ENCODE measurements at places on chromosomes 4 and X.

- no peak for DNase-seq
These were observed 30.1 kb upstream of the AFF2 start for GRCh38 chrX:148470324-148470723.

GRCh38 chr4:84381759-84382158, 117.3 kb downstream of the NKX6-1 start:
- DNase-seq, result no peak

DNA sequence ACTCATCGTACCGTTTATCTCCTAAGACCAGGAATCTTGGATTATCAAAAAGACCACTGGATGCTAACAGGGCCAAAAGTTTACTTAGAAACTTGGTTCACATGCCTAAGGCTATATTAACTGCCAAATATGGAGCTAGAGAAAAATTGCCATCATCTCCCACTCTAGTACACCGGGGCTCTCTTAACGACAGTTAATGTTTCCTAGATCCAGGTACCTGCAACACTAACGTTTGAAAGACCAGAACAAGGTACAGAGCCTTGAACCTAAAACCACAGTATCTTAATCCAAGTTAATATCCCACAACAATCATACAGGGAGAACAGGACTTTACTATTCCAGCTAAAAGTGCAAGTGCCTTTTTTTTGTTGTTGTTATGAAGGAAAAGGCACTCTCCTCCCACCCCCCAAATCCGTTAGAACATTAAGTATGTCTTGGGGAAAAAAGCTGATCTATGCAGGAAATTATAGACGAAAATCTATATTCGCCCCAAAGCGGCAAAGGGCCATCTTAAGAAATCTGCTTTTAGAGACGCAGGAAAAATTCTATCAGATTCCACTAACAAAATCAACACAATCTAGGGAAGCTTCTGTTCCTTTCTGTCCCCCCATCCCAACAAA, 1.3 kb downstream of the G3BP2 start:
- DNase-seq, result no peak

DNA sequence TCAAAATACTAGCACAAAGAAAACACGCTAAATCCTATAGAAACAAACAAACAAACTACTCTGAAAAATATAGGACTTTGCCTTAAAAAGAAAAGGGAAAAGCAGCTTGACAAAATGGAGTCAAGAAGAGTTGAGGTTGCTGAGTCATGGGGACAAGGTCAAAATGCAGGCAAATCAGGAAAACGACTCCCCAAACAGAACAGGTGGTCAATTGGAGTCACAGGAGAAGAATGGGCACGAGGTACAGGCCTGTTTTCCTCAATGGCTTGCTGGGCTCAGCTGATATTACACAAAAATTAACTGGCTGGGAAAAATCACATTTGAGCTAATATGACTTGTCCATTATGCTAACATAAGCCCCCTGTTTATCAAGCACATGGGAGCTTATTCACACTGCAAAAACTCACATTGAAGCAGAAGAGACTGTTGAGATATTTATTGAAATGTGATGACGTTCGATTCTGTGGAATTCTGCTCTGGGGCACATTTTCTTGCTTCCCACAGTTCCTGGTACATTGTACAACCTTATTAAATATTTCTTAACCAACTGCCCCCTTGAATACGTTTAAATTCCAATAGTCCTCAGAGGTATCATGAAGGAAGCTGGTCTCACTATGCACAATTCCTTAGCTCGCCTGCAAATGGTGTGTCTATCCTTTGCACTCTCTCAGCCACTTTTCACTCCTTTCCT, 1622.1 kb downstream of the STIM2 start:
- no peak for DNase-seq

DNA sequence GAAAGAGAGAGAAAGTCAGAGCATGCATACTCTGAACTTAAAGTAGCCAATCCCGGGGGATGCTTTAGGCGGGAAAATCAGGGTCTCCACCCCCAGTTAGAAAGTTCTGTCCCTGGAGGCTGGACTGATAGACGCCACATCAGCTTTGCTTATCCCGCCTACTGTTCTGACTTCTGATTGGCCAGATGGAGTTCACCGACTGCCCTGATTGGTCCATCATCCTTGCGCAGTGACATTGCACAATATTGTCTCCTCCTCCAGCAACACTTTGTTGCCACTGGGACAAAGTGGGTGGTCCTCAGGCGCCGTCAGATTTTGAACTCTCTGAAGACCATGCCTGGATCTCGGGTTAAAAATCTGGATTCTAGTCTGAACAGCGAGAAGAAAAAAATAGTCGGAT, 50.3 kb downstream of the SSX3 start:
- DNase-seq, result no peak

DNA sequence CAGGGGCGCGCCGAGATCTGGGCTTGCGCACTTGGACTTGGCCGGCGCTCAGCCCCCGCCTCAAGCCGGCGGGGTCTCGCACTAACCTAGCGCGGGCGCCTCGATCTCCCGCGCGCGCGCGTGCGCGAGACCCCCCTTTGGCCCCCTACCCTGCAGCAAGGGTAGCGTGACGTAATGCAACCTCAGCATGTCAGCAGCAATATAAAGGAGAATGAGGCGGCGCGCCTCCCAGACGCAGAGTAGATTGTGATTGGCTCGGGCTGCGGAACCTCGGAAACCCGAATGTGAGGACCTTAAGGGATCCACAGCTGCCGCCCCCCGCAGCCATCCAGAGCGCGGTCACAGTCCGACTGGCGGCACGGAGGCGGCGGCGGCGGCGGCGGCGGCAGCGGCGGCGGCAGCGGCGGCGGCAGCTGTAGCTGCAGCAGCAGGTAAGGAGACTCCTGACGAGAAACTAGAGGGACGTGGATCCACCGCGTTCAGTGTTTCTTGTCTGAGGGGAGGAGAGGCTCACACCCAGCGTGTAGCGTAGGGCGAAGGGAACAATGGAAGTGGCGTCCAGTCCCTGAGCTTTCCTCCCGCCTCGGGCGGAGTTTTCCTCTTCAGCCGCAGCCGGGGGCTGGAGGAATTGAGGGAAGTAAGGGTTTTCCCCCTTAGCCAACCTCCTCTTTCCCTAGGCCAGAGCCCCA, at the start of the genes SATL1 and ZNF711:
TSS of gene SATL1 (minus strand) at position 19 of the 689 bp plus-strand sequence. CDS start 134,811 bp downstream, outside the sequence.
TSS of gene ZNF711 (plus strand) at position 231 of the 689 bp plus-strand sequence. CDS start 3,582 bp downstream, outside the sequence.
- DNase-seq, result no peak

- DNase-seq, result no peak
These were observed 249.2 kb downstream of the MID1IP1 start for GRCh38 chrX:39050427-39050826.

GRCh38 chr4:31005037-31005436, 284.9 kb downstream of the PCDH7 start:
- DNase-seq, result no peak
